Caco-2 (cell line): ENCODE measurements at places on chromosomes 12 and 14.
A peak's percentile ranks its signal among the peaks of the same experiment; 100 is the strongest.

- no peak overlapping the region for H3K4me3 ChIP-seq
- DNase-seq: no peak
- H3K27ac ChIP-seq: no peak overlapping the region
Observed at GRCh38 chr12:10982244-10982643, 4.5 kb downstream of the TAS2R50 start.

DNA sequence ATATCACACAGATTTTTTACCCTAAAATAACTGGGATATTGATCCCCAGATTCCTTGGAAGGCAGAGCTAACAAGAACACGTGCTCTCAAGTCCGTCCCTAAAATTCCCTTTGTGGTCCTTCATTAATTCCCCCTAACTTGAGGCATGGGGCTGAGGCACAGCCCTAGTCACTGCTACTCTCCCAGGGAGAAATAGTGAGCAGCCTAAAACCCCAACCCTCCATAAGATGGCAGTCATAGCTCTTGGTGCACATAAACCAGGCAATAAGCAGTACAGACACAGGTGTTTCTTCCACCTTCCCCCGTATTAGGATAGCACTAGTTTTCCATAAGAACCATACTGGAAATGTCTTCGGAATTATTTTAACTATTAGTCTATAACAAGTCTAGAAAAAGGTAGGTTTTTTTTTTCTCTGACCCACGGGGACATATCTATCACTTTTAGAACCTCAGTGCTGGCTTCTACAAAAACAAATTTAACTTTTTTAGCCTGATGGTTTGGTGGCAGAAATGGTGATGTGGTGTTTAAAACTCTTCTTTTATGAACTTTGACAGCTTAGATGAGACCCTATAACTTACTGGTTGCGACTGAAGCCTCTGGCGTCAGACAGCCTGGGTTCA, 3.1 kb upstream of the ARHGEF40 start:
- no peaks in the 10 kb centered on the region for H3K36me3 ChIP-seq
- H3K27ac ChIP-seq: no peak overlapping the region
- H3K27me3 ChIP-seq: no peaks in the 10 kb centered on the region
- no peak for DNase-seq
- H3K4me1 ChIP-seq: peaks cover 6% of the 10 kb centered on the region

DNA sequence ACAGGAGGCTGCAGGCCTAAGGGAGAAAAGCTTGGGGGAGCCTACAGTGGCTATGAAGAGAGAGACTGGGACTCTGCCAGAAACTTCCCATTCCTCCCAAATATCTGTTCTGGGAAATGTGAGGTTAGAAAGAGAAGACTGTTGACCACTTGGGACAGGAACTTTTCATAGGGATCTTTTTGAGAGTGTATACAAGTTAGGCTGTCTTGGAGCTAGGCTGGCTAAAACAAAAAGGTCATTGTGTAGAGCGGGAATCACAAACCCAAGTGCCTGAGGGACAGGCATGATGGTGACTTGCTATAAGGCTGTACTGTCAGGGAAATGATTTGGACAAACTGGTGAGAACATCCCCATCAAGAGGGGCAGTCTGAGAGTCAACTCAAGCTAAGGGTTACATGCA, 175.1 kb downstream of the GRIP1 start:
- no peaks in the 10 kb centered on the region for H3K27me3 ChIP-seq
- no peaks in the 10 kb centered on the region for H3K4me1 ChIP-seq
- DNase-seq: no peak
- no peaks in the 10 kb centered on the region for H3K36me3 ChIP-seq
- H3K4me3 ChIP-seq: no peak overlapping the region

DNA sequence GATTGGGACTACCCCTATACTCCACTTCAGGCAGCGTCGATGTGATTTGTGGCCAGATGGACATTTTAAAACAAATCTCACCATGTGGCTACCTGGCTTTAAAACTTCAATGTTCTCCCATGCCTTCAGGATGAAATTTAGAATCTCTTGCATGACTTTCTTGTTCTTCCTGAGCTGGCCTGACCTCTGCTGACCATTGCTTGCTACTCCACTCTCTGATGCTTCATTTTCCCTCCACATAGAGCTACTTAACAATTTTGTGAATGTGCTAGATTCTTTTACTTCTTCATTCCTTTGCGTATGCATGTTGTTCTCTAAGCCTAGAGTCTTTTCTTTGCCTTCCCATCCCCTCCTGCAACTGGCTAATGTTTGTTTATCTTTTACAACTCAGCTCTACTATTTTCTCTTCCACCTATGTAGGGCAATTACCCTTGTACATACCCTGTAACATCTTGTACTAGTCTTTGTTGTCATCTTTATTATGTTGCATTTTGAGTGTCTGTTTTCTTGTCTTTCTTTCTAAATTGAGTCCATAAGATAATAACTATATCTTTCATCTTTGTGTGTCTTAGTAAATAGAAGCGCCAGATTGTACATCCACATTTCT, 41.2 kb downstream of the YLPM1 start:
- H3K27ac ChIP-seq: no peak overlapping the region
- no peaks in the 10 kb centered on the region for H3K4me1 ChIP-seq
- no peaks in the 10 kb centered on the region for H3K36me3 ChIP-seq
- peak; percentile 31 for DNase-seq

GRCh38 chr12:43320281-43320680, 231.7 kb downstream of the ADAMTS20 start:
- H3K36me3 ChIP-seq: no peaks in the 10 kb centered on the region
- no peaks in the 10 kb centered on the region for H3K27me3 ChIP-seq
- no peak for DNase-seq
- no peak overlapping the region for H3K27ac ChIP-seq

GRCh38 chr12:44876544-44877410, 662 bp upstream of the NELL2 start:
- no peak overlapping the region for H3K27ac ChIP-seq
- no peaks in the 10 kb centered on the region; the same call in none of the 2 replicates for H3K4me1 ChIP-seq
- DNase-seq: peak; percentile 47
- H3K36me3 ChIP-seq: no peaks in the 10 kb centered on the region
- H3K27me3 ChIP-seq: peaks cover 10% of the 10 kb centered on the region

GRCh38 chr14:94515856-94516255, 6.6 kb upstream of the SERPINA12 start:
- no peaks in the 10 kb centered on the region for H3K4me1 ChIP-seq
- H3K27me3 ChIP-seq: no peaks in the 10 kb centered on the region
- H3K4me3 ChIP-seq: no peak overlapping the region
- no peak for DNase-seq
- no peak overlapping the region for H3K27ac ChIP-seq

DNA sequence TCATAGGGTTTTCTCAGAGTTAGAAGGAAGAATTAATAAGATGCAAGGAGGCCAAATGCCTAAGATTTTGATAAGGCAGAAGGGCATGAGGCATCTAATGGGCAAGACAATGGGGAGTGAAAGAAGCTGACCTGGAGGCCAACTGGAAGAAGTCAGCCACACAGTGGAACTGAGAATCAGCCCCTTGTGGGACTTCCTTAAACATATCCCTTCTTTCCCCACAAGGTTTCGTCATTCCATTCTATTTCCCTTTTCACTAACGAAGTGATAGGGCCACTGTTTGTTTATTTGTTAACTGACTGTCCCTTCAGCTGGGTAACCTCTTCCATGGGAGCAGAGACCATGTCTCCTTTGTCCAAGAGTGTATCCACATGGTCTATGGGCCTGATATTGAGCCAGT, 86.2 kb downstream of the HELB start:
- DNase-seq: no peak
- no peaks in the 10 kb centered on the region for H3K27me3 ChIP-seq
- peaks cover 9% of the 10 kb centered on the region; the same call in 1 of the 2 replicates for H3K4me1 ChIP-seq
- H3K27ac ChIP-seq: no peak overlapping the region
